D721Med (cell line): ENCODE measurements at places on chromosomes 7 and 10.

DNA sequence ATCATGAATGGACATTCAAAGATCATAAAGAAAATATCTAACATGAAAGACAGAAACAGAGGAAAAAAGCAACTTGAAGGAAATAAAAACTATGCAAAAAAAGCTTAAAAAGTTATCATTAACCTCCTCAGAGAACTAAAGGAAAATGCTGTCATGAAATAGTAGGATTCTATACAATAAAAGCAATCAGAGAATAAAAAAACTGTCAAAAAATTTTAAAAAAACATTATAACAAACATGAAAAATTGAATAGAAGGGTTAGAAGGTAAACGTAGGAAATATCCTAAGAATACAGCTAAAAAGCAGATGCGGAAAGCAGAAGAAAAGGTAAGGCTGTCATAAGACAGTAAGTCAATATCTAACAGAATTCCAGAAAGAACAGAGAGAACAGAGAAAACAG lies 44.8 kb downstream of the SGMS1 start:
- DNase-seq = no peak

DNA sequence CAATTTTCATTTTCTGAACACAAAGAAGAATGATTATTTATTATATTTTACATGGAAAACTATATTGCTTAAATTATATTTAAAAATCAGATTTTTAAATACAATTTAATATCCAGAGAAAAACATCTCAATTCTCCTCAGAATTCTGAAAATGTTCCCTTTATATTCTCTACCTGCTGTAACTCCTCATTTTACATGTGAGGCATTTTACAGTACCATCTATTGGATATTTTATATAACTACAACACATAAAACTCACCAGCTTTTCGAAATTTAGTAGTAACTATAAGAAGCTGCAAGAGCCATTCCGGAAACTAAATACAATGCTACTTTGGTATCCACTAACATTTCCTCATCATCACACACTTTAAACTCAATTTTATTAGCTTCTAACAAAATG lies 264.6 kb downstream of the DGKB start:
- DNase-seq = no peak

DNA sequence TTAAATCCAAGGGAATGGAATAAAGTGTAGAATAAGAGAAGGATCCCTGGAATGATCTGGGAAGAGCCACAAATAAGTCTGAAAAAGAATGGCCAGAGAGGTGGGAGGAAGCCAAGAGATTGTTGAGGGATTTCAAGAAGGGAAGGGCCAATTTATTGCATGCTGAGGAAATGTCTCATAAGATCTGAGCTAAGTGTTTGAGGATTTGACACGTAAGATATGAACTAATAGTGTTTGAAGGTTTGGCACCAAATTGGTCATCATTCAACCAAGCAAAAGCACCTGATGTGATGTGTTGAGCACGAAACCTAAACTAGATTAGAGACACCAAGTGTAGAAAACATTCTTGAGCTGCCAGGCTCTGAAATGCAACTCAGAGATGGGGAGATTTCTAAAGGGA lies 97.9 kb downstream of the TSPAN12 start:
- no peak for DNase-seq

DNA sequence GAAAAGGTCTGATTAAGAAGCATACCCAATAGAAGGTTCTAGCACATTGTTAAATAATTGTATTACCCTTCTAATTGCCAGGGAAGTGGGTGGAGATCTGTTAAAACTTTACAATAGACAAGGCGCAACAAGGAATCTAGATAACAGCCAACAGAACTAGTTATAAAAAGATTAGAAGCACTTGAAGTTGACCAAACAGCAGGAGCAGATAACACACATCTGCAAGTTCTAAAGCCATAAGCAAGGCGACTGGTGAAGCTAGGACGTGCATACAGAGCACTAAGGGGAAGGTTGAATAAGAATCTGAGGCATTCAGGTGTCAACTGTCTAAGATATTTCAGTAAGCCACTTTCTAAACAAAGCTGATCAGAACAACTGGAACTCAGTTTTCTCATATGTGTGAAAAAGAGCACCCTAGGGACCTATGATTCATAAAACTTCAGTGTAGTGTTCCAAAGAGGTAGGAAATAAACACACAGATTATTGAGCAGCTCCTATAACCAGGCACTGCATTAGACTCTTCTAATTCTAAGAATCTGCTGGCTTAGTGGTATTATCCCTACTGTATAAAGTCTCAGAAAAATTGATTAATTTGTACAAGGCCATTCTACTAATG lies 111.2 kb downstream of the SAMD9 start:
- no peak for DNase-seq

DNA sequence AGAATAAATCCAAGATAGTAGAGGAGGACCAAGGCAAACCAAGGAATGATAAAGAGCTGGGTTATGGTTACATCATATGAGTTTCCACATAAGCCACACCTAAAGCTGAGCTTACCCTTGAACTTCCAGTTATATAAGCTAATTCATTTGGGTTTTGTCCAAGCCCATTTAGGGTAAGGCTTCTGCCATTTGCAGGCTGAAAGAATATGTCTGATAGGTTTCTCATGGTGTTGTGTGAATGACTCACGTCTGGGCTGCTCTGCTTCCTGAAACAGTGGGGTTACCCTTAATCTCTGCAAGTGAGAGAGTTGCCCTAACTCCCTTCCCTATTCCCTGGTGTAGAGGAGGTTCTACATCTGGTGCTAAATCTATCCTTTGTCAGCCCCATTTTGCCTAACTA lies 60.8 kb downstream of the PTTG1IP2 start:
- no peak for DNase-seq

- DNase-seq = no peak
These were observed 23.0 kb upstream of the EGFR start for GRCh38 chr7:54995610-54996363.

- no peak for DNase-seq
These were observed 1.2 kb downstream of the COX19 start for GRCh38 chr7:974172-974571.

DNA sequence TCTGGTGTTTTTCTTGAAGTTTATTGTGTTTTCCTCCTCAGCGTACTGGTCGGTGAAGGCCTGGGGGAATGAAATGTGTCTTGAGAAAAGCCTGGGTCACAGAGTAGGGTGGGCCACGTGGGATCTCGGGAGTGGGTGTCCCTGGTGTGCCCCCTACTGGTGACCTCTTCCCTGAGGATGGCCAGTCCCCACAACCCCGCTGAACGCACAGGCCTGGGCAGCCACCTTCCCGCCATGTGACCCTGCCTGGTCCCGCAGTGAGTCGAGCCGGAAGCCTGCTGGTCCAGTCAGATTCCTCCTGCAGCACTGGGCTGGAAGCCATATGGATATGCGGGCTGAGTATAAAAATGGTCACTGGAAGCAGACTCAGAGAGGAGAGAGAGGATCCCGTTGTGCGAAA lies 52.9 kb upstream of the GNA12 start:
- no peak for DNase-seq

DNA sequence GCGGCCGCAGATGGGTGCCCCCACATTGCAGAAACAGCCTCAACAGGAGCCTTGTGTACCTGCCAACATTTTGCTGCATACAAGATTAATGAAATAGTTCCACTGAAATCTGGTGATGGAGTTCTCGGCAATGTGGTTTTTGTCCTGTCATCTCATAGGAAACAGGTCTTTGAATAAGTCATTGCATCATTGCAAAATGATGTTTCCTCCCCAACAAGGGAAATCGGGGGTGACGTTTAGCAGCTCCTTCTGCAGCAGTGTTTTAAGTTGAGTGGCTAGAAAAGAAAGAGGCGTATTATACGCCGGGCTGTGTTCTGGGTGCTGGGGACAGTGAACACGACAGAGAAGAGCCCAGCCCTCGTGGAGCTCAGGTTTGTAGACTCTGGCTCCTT lies 177.0 kb downstream of the PRKAG2 start:
- DNase-seq = no peak

GRCh38 chr10:23015021-23015707 lies 80.2 kb upstream of the MSRB2 start:
- DNase-seq = no peak

DNA sequence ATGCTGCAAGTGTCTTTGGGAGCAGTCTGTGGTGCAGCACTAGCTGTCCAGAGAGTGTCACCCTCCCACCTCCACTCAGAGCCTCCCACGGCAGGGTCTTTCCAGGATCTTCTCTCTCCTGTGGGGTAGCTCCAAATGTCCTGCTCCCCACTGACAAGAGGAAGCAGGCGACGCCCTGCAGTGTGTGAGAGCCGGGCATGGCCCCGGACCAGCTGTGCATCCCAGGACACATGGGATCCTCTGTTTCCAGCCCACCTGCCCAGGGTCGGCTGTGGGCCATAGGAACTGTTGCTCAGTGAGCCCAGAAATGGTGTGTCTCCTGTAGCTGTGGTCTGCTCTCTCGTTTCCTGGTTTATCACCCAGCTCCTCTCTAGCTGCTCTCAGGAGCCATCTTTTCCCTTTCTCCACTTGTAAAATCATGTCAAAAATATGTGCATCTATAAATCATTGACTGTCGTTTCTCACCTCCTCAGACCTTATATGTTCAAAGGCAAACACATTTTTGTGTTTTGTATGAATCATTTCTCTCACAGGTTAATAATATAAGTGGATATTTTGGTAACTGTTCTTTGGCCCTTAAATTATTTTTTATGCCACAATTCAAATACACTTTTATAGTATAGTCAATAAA lies 74.9 kb downstream of the VWC2 start:
- no peak for DNase-seq

DNA sequence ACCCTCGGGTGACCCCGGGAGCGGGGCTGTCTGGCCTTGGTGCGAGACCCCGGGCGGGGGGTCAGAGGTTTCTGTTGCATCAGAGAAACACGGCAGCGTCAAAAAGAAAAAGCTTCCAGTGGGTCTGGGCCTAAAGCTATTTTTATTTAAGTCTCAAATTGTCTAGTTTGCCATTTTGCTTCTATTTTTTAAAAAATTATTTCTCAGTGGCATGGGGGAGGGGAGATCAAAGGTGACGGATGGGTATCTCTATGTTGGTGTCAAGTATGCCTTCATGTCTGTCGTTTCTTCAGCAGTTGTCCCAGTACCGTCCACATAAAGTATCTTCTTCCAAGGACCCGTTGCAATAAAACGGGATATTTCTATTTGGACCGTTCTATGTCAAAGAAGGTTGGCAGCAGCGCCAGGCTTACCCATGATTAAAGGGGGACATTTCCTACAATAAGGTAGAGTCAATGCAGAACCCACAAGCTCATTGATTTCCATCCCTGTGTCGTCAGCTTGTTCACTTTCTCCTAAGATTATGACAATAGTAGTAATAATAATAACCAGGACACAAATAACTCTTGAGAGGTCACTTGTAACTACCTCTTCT lies 26.0 kb upstream of the VAX1 start:
- no peak for DNase-seq

DNA sequence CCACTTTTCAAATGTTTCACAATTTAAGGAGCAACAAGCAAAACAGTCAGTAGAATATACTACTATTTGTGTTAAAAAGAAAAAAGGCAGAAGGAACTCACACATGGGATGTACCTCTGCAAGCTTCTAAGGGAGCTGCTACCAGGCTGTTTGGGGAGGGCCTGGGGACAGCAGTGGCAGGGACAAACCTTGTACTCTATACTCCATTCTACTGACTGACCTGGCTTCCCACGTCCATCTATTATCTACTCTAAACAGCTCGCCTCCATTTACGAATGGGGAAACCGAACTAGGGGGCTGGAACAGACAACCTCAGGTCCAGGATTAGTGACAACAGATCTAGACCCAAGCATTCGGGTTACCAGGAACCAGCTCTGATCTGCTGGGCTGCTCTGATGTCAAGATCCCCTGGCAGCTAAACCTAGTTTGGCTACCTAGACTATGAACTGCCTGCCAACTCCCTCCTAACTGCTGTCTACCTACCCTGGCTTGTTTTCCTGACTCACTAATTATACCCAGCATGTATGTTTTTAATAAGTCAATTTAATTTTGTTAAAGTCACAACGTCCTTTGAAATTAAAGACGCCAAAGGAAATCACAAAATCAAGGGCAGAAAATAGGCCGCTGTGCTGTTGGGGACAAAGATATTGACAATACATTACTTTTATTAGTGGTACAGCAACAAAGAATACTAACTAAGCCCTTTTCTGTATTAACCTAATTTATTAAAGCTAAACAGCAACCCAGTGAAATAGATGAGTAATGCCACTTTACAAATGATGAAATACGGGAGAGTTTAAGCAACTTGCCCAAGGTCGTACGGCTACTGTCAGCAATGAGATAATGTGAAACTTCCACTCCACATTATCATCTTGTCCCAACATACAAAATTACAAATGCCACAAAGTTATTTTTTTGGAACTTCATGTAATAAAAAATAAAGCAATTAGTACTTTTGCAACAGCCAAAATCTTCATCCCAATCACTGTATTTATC lies 5.3 kb downstream of the PSAP start:
- DNase-seq = no peak

GRCh38 chr7:134630237-134630636 lies 16.4 kb upstream of the BPGM start:
- no peak for DNase-seq

- DNase-seq = no peak
These were observed 734 bp downstream of the CHST3 start for GRCh38 chr10:71964743-71965515.

- DNase-seq = no peak
These were observed 465.1 kb upstream of the ADARB2 start for GRCh38 chr10:2202401-2202800.

DNA sequence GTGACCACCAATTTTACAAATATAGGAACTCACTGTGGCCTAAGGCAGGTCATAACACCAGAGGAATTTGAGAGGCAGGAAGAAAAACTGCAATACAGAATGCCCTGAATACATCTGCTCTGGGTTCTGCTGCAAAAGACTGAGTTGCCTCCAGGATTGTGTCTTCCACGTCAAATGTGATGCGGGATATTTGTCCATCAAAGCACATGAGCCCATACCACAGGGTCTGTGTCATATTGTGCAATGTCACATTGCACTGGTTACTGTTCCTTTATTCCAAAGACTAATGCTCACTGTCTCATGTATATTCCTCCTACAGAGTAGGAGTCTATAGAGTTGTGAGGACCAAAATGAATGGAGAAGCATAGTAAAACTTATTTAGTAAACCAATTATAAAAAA lies 58.6 kb upstream of the ABCB4 start:
- no peak for DNase-seq

DNA sequence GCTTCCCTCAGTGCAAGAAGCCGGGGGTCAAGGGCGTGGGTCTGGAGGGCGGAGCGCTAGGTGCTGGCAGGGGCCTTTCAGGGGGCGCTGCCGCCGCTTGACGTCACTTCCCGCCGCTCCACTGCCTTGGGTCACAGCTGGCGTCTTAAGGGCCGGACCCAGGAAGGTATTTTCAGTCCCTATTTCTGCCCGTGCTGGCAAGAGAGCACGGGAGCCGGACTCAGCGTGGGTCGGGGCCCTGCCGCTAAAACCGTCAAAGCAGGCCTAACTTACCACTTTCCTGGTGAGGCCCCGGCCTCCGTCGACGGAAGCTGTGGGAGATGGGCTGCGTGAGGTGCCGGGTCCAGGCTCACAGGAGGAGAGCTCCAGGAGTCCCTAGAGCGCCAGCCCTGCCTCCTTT lies 12.0 kb downstream of the VAX1 start:
- no peak for DNase-seq
